Activated naive CD4-positive, alpha-beta T cell (primary cell): ENCODE measurements at places on chromosomes 6 and 20.

DNA sequence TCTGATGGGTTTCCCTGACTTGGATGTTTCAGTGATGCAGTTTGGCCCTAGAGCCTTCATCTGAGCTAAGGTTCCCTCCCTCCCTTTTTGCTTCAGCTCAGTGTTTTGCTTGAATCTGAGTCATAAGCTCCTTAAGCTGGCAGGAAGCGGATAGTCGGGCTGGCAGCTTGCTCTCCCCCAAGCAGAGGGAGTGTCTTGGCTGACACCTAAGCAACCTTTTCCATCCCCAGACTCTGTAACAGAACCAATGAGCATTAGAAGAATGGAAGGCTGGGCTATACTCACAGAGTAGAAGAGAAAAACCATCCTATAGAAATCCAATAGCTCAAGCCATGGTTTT lies 98.3 kb downstream of the HAO1 start:
- DNase-seq: no peak

DNA sequence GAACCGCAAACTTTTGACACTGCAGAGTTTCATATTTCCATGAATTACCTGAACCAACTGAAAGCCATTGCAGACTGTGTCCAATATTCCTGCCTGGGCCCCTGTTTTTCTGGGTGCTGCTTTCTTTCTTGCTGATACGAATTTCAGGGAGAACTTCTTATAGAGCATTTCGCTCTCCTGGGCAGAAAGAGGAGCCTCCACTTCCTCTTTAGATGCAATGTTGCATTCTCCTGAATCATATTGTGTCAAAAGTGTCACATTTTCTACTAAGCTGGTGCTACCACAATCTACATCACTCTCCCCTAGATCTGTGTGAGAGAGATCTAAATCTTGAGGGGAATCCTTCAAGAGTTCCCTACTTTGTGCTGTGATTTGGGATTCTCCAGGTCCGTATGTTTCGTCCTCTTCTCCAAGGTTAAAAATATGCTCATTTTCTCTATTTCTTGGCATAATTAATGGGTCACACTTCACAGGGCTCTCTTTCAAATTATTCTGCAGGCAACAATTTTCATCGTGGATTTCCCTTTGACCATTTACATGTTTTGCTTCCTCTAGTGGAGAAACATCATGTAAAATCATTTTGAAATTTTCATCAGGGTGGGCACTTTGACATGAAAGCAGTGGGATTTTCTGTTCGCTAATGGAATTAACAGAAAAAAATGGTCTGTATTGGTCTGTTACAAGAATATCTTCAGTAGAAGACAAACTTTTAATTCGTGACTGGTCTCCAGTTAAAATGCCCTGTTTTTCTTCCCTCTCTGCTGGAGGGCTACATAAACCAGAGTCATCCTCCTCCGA lies 102.3 kb downstream of the DST start:
- no peak for DNase-seq

GRCh38 chr6:137443901-137444300 lies 50.3 kb downstream of the OLIG3 start:
- no peak for DNase-seq

DNA sequence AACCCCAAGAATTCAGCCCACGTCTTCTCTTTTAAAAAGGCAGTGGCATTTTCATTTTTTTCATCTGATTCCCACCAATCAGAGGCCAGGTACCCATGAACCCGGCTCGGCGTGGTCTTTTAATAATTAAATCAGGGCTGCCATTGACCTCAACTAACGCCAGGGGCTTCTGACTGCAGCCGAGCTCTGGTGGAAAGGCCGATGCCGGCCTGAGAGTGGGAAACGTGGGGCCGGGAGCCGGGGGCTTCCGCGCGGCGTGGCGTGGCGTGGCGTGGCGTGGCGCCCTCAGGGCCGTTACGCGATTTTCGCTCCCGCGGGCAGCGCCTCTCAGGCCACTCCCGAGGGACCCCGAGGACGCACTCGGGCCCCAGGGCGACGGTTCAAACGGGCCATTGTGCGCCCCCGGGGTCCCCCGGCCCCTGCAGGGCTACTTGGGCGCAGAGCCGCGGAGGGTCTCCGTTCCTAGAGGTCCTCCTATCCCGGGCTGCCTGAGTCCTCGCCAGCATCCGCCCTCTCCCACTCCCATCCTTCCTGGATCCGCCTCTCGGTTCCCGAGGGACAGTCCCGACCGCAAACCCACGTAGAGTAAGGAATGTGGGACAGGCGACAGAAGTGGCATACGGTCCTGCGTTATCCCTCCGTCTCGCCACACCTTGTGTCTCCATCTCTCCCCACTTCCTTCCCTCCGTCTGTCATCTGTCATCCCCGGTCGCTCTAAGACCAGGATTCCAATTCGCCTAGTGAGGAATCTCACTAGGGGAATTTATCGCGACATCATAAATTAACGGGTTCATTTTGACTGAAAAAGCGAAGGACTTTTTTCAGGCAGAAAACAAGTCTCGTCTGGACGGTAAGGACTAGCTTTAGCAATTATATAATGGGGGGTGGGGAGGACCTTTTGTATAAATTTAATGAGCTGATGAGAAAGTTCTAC lies 876 bp upstream of the TBPL1 start:
- DNase-seq: peak; percentile 10

GRCh38 chr6:1554141-1554475 lies 55.6 kb upstream of the FOXC1 start:
- no peak for DNase-seq

DNA sequence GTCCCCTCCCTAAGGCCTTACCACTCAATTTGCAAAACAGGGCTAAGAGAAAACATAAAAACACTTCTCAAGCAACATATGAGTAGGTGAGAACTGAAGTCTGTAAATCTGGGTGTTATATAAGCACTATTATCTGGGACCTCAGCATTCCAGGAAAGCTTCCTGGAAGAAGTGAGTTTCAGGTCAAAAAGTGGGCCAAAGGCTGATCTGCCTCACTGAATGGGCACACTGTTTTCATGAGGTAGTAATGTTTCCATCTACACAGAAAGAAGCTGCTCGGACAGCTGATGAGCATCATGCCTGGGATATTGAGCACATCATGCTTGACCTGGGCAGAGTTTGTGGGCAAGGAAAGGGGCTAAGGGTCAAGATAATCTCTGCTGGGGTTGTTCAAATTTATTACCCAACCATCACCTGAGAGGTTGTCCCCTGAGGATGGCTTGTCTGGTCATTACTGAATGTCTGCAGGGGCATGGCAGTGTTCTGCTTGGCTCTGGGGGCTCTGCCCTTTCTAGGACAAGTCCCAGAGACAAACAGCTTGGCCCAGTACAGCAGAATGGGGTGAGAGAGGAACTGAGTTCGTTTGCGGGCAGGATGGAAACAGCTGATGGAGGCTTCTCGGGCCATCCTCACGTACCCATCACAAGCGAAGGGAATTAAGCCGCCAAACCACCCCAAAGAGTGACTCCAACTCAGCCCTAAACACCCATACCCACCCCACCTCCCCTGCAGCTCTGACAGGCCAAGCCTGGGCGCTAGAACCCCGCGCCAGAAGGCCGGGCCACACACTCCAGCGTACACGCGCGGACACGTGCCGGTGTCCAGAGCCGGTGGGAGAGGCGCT lies 1.2 kb upstream of the SYNJ2 start:
- no peak for DNase-seq

DNA sequence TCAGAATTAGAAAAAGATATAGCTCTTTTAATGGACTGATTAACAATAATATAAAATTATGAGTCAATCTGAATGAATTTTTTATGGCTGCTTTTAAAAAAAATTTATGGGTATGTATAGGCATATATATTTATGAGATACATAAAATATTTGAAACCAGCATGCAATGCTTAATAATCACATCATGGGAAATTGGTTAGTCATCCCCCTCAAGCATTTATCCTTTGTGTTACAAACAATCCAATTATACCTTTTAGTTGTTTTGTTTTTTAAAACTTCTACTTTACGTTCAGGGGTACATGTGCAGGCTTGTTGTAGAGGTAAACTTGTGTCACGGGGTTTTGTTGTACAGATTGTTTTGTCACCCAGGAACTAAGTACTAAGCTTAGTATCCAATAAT lies 63.4 kb upstream of the HMGCLL1 start:
- DNase-seq: no peak

DNA sequence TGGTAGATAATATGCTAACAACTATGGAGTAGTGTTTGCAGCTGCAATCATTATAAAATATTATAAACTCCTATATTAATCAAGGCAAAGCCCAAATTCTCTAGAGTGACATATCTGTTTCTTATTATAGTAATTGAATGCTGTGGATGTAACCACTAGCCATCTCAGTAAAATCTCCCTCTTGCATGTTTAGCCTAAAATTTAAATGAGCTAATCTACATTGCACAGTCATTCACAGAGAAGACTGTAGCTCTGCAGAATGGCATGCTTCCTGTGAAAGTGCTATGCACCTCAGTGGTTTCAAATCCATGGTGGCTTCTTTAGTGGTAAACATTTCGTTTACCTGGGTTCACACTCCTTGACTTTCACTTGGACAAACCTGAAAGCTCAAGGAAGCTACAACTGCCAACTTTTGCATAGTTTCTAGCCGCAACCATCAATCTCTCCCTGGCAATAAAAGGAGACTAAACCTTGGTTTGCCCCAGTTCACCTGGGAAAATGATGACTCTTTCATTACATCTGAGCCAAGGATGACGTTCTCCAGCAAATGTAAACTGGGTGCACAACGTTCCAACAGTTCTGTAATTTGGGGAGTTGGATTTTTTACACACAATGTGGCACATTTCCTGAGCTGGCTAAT lies 47.2 kb downstream of the FILIP1 start:
- no peak for DNase-seq

DNA sequence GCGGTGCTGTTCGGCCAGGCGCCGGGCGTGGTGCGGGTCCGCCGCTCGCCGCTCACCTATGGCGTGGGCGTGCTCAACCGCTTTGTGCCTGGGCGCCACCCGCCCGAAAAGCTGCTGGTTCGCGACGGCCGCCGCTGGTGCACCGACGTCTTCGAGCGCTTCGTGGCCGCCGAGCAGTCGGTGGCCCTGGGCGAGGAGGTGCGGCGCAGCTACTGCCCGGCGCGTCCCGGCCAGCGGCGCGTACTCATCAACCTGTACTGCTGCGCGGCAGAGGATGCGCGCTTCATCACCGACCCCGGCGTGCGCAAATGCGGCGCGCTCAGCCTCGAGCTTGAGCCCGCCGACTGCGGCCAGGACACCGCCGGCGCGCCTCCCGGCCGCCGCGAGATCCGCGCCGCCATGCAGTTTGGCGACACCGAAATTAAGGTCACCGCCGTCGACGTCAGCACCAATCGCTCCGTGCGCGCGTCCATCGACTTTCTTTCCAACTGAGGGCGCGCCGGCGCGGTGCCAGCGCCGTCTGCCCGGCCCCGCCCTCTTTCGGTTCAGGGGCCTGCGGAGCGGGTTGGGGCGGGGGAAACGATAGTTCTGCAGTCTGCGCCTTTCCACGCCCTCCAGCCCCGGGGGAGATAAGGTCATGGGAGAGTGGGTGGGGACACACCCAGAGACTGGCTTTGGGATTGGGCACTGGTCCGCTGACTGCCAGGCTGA lies 15.7 kb downstream of the ADISSP start:
- DNase-seq: no peak

DNA sequence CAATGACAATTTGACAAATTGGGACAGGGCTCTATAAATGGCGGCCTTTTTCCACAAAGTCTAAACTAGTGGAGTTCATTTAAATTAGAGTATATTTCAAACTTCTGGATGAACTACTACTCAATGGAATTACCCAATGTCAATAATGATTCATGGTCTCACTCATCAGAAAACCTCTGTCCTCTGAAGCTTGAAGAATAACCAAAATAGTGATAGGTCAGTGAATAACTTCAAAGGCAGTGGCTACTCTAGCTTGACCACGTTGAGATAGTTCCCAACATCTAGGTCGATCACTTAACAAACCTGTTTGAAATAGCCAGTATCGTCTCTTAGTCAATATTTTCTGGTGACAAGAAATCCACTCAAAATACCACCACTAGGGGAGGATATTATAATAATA lies 197.6 kb downstream of the HDGFL1 start:
- no peak for DNase-seq

DNA sequence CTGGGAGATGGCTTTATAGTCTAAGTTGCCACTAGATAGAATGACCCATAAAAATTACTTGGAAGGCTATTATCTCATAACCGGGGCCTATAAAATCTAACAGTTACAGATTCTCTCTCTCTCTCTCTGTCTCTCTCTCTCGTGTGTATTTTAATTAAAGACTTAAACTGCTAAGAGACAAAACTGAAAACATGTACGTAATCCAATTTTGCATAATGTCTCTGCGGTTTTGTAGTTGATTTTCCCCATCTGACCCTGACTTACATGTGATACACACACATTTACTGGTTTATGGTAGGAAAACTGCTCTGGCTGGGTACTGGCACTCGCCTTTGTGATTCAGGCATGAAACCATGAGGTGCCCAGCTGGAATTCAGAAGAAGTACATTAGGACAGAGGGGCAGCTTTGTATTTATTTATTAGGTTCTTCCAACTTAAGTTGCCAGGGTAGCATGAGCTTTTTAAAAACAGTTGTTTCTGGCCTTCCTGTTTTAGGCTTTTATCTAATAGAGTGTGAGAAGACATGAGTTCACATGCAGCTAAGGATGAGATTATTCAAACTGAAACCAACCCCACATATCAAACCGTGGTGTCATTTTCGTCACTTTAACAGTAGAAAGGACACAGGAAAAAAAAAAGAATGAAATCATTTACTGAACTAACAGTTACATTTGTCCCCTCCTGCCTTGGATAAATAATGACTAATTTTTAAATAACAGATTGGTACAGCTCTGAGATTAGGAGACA lies 182.5 kb downstream of the GMPR start:
- DNase-seq: no peak

DNA sequence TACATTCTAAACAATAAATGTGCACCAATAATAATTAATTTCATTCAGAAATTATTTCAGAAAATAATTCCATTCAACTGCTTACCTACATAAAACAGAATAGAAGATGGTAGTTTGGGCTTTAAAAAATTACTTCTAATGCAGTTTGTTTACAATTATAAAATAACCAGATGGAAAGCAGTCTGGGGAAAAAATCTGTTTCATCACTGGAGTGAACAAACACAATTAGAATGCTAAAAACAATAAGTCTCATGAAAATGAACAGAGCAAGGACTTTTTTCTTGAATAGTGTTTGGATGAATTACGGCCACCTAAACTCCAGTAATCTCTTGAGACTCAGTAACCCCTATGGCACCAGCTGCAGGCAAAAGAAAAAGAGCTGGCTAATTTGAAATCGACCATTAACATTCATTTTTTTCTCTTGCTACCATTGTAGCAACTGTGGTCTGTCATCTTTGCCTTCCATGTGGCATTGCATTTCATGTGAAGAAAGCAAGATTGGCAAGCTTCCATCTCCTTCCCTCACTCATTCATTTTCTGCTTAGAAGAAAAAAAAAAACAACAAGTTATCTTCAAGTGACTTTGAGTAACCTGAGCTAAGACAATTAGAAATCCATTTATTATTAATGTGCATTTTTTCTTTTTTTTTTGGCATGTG lies 88.4 kb upstream of the CEP85L start:
- no peak for DNase-seq

DNA sequence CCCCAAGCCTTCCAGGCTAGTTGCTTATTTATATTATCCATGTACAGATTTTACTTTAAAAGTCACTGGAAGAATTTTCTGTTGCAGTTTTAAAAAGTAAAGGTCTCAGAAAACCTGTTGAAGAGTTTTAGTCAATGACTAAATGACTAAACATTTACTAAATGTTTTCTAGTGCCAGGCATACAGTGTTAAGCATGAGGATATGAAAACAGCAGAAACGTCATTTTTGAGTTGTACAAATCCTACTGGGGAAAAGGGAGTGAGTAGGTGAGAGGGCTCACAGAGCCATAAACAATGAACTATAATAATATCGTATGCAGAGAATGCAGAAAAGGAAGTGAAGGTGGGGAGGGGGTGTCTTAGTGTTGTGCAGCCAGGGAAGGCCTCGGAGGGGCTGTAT lies 66.3 kb downstream of the MAN1A1 start:
- DNase-seq: no peak
